CD4-positive, CD25-positive, alpha-beta regulatory T cell (primary cell): ENCODE measurements at places on chromosomes 13 and 19. TPM values are rescaled to one million over a fixed set of nuclear protein-coding genes. Genes with fewer than 3 reads are reported as not detected.

The ZNF491 gene
- total RNA-seq: 0.62 TPM

The BORCS8 gene
- 27.4 TPM for total RNA-seq

The GPC6 gene
- not detected for total RNA-seq

The ZNF543 gene
- total RNA-seq: 4.5 TPM

The CGB3 gene
- not detected for total RNA-seq

The LAIR1 gene
- 33.2 TPM for total RNA-seq

The SBK2 gene
- total RNA-seq: not detected

The PRRG2 gene
- total RNA-seq: 0.84 TPM

The MISP gene
- not detected for total RNA-seq

The RTBDN gene
- total RNA-seq: not detected

The KLF1 gene
- not detected for total RNA-seq

The LYPD3 gene
- 12.7 TPM for total RNA-seq

The MIR17HG gene
- 7.2 TPM for total RNA-seq
